ENCODE measurements at places on chromosomes 11 and 22.

DNA sequence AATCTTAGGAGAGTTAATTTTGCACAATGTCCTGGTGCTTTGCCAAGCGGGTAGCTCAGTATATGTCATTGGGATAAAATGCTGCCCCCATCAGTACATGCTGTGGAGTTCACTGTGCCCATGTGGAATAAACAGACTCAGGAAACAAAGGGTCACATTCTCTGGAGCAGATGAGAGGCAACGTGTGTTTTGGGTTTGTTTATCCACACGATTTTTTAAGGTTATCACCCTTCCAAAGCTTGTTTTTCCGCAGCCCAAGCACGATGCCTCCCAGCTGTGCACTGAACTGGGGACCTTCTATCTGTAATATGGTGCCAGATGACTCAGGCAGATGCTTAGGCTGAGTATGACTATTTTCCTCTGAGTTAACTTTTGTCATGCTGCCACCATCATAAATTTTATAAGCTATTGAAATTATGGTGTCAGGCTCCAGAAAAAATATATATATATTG is 6.5 kb downstream of the OR4D6 start:
- DNase-seq = no peak

DNA sequence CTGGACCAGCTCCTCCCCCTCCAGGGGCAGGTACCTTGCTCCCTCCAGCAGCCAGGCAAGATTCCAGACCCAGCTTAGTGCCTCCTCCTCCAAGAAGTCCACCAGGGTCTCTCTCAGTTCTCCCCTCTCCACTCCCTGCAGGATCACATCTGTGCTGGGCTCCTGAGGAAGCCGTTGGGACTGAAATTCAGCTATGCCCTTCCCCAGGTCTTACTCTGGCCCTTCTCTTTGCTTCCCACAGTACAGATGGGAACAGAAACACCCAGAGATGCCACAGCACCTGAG is 14.6 kb downstream of the WNT7B start:
- DNase-seq = no peak

DNA sequence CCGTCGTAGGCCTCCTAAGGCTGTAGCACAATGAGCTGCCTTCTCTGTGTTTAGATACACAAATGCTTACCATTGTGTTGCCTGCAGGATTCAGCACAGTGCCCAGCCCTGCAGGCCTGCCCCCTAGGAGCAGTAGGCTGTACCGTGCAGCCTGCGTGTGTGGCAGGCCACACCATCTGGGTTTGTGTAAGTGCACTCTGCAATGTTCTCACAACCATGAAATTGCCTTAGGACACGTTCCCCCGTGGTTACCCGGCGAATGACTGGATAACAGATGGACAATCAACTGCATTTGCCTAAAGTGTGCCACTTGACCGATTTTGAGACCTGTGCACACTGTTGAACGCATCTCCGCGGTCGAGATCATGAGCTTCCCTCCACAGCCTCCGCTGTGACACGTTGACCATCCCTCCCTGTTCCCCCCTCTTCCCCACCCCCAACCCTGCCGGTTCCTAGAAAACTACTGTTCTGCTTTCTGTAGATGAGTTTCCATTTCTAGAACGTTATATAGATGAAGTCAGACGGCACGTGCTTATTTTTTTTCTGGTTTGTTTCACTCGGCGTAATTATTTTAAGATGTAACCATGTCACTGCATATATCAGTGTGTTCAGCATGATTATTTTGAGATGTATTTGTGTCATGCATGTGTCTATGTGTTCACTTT is 22.2 kb upstream of the CTSD start:
- no peak for DNase-seq

- DNase-seq = no peak
These were observed 536.5 kb downstream of the NTM start for GRCh38 chr11:131906963-131907362.

DNA sequence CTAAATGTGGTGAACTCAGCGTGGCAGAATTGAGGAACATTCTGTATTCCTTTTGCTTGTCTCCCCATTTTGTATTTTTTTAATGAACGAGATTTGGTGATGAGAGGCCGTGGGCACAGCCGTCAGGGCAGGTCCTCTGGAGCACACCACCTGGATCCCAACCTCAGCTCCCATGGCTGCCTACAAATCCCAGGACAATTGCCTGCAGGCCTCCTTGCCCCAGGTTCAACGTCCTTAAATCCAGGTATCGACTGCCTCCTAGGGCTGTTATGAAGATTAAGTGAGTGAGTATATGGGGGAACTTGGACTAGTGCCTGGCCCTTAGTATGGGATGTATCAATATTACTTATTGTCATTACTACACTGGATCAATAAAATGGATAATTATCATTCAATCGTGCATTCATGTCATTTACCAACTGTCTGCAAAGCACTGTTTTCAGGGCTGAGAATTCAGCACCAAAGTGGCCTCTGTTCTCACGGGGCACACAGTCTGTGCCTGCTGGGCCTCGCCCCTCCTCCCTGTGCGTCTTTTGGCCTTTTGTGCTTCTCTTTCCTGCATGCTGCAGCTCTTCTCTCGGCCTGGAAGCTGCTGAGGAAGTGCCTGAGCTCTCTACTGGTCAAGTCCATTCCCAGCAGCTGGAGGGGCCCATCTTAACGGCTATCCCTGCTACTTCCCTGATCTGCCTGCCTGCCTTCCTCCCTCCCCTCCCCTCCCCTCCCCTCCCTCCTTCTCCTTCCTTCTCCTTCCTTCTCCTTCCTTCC is 1343.7 kb downstream of the BRD1 start:
- no peak for DNase-seq

GRCh38 chr22:23401910-23402274 is 178.2 kb downstream of the IGLL1 start:
- DNase-seq = no peak

DNA sequence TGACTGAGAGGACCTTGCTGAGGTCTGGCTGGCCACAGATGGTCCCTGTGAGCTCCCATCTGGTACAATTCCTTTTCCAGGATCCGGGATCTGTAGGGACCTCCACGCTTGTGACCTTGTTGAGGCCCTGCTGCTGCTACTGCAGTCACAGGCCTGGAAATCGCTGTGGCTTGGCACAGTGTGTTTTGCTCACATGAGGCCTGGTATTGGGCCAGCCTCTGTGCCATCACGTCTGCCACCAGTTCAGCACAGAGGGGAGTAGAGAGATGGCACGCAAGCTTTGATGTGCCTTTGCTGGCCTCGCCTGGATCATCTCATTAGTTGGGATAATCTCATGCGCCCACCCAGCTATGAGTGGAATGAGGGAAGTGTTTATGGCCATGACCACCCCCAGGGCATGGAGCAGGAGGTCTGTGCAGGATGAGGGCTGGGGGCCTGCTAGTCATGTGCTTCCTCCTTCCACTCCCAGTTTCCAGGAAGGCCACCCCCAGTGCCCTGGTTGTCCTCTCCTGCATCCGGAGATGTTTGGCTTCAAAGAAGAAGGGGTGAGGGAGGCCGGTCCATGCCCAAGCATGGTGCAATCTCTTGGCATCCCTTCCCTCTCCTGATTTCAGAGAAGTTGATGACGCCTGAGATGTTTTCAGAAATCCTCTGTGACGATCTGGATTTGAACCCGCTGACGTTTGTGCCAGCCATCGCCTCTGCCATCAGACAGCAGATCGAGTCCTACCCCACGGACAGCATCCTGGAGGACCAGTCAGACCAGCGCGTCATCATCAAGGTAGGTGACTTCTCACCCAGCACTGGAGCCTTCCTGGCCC is 22.4 kb downstream of the DERL3 start:
- DNase-seq = no peak

DNA sequence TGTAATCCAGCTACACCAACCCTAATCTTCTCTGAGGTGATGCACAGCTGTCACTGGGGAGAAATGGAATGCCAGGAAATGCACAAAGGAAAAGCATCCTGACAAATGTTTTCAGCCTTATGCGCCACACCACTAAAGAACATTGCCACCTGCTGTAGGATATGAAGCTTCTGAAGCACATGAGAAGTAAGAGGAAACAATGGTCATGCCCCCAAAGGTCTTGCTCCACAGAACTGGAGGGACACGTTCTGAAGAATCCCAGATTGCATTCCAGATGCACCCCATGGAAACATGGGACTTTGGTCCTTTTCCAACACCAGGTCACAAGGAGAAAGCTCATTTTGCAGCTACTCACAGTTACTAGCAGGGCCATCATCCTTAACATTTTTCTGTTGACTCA is 48.7 kb upstream of the ZBED5 start:
- no peak for DNase-seq

GRCh38 chr11:83088965-83089364 is 17.3 kb upstream of the RAB30 start:
- no peak for DNase-seq

- no peak for DNase-seq
These were observed 126.1 kb downstream of the TRIM29 start for GRCh38 chr11:120011836-120012235.
